ENCODE measurements at places on chromosomes 7 and 10. TPM values are rescaled to one million over a fixed set of nuclear protein-coding genes. Genes with fewer than 3 reads are reported as not detected.
A peak's percentile ranks its signal among the peaks of the same experiment; 100 is the strongest.

Gene WDR37
- 34.4 TPM for total RNA-seq

Gene SOSTDC1
- total RNA-seq = not detected

Gene GCK
- 0.30 TPM for total RNA-seq

- peaks cover 1% of the 10 kb centered on the region for H3K36me3 ChIP-seq
- no peak for DNase-seq
- H3K4me3 ChIP-seq = no peak overlapping the region
Observed at GRCh38 chr10:101280511-101280910, 51.2 kb upstream of the LBX1 start.

GRCh38 chr7:75604408-75604807, 112.3 kb downstream of the SPDYE5 start:
- H3K36me3 ChIP-seq = no peaks in the 10 kb centered on the region
- H3K27ac ChIP-seq = no peak overlapping the region
- H3K4me3 ChIP-seq = no peak overlapping the region
- DNase-seq = no peak
- H3K4me1 ChIP-seq = no peaks in the 10 kb centered on the region
- H3K27me3 ChIP-seq = peaks cover 2% of the 10 kb centered on the region

GRCh38 chr7:111094419-111094818, 3.5 kb downstream of the LRRN3 start:
- peak overlapping the region; percentile 99 for H3K4me3 ChIP-seq
- H3K36me3 ChIP-seq = peaks cover 70% of the 10 kb centered on the region
- H3K27ac ChIP-seq = peak overlapping the region; percentile 97
- no peaks in the 10 kb centered on the region for H3K27me3 ChIP-seq
- peaks cover 41% of the 10 kb centered on the region for H3K4me1 ChIP-seq

DNA sequence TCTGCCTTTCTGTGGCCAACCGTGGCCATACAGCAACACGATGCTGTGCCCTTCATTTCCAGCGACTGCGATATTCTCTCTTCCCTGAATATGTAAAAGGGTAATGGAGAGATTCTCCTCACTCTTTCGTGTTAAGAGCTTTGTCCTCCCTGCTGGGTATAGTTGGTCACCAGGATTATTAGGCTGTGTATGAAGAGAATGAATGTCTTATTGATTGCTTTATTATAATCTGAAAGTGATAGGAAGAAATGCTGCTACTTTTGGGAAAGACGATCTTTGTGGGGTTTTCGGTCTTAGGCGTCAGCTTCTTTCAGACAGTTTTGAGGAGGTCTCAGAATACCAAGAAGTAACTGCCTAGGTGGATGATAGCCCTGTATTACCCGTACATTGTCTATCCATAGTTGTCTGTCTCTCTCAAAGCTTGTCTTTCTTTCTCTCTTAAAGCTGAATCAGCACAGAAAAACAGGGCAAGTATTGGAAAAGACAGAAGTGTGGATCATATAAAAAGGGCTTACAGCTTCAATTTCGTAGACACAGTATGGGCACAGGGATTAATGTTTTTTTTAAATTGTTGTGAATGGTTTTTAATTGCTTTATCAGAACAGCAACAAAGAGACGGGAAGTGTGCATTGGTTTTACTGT, 1.2 kb downstream of the AHCYL2 start:
- H3K36me3 ChIP-seq = no peaks in the 10 kb centered on the region
- peak overlapping the region; percentile 85 for H3K27ac ChIP-seq
- H3K4me1 ChIP-seq = peaks cover 29% of the 10 kb centered on the region
- H3K4me3 ChIP-seq = peak overlapping the region; percentile 95
- DNase-seq = no peak

DNA sequence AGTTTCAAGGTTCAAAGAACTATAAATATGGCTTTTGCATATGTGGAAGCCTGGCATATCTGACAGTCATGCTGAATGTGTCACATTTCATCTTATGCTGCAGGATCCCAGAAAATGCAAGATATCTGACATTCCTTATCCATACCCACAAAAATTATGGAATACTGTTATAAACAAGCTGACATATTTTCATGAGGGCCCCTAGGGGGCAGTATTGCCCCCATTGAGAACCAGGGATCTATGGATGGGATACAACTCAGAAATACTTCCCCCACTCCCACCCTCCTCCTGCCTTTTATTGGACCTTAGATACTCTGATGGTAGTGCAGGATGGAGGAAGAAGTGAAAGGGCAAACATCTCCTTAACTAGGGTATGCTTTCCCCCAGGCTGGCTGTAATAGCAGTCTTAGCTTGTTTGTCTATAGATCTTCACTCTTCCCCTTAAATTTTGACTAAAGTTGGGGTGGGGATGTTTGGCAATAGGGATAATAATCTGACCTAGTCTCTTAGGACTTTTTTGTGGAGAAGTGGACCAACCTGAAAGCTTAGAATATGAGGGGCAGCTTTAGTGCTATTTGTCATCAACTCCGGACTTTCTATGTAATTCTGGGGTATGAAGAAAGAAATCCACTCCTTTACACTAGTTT, 3.5 kb upstream of the GNGT1 start:
- no peak for DNase-seq
- no peak overlapping the region for H3K4me3 ChIP-seq
- H3K4me1 ChIP-seq = no peaks in the 10 kb centered on the region
- peaks cover 18% of the 10 kb centered on the region for H3K27me3 ChIP-seq
- H3K36me3 ChIP-seq = no peaks in the 10 kb centered on the region

DNA sequence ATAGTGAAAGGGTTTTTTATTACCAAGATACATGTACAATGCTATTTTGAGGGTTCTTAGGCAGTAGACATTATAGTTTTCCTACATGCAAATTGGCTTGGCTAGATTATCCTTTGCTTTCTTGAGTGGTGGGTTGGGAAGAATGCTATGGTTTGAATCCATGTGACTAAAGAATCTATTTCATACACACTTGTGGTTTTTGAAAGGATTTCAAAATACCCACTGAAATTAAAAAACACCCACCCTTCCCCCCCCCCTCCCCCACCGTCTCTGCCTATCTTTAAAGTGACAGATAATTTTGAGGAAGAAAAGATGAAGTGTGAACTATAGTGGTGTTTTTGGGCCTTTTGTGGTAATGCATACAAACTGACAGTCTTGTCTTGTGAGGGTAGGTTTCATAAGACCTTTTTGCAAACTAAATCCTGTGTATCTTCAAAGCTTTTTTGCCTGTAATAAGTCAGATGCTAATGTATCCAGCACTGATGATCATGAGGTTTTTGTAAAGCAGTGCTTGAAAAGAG, 90.9 kb downstream of the TPST1 start:
- no peak for DNase-seq
- H3K27me3 ChIP-seq = no peaks in the 10 kb centered on the region
- H3K4me1 ChIP-seq = no peaks in the 10 kb centered on the region
- peaks cover 4% of the 10 kb centered on the region for H3K36me3 ChIP-seq
- H3K4me3 ChIP-seq = no peak overlapping the region

DNA sequence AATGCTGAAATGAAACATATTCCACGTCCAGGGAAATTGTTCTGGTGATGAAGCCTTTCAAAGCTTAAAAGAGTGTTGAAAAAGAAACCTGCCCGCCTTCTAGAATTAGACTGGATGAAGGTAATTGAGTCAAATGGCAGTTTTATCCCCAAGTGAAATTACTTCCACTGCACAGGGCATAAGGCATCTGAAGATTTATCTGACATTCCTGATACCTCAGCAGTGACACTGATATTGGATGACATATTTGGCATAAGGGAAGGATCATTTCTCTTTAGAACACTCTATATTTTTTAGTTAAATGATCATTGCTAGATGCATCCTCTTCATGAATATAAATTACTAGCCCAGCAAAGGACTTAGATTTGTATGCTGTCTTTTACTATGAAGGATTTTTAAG, 229.6 kb upstream of the TPK1 start:
- no peaks in the 10 kb centered on the region for H3K27me3 ChIP-seq
- H3K4me1 ChIP-seq = no peaks in the 10 kb centered on the region

GRCh38 chr7:1800902-1801301, 130.8 kb downstream of the ELFN1 start:
- H3K27me3 ChIP-seq = peaks cover 24% of the 10 kb centered on the region
- no peaks in the 10 kb centered on the region for H3K4me1 ChIP-seq
- no peak overlapping the region for H3K27ac ChIP-seq
- no peak for DNase-seq

DNA sequence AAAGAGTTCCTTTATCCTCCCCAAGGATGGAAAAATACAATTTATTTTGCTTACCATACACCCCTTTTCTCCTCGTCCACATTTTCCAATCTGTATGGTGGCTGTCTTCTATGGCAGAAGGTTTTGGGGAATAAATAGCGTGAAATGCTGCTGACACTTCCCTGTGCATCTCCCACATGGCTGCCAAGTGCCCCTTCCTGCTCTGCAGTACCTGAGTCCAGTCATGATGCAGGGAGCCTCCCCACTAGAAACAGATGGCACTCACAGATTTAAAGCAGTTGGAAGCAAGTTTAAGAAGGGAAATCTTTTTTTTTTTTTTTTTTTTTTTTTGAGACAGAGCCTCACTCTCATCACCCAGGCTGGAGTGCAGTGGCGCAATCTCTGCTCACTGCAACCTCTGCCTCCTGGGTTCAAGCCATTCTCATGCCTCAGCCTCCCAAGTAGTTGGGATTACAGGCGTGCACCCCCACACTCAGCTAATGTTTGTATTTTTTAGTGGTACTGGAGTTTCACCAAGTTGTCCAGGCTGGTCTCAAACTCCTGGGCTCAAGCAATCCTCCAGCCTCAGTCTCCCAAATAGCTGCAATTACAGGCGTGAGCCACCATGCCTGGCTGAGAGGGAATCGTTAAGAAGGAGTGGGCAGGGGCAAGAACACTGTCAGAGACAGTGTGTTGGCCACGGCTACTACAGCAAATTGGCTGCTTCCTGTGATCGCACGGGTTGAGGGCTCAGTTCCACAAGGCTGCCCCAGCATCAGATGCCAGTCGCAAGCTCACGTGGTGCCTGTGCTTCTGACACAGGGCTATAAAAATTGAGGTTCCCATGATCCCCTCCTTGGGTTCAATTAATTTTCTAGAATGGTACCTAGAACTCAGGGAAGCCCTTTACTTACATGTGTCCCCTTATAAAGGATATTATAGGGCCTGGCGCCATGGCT, 5.3 kb upstream of the PILRA start:
- no peak for DNase-seq
- no peaks in the 10 kb centered on the region for H3K27me3 ChIP-seq
- H3K36me3 ChIP-seq = peaks cover 19% of the 10 kb centered on the region
- peaks cover 36% of the 10 kb centered on the region for H3K4me1 ChIP-seq
- H3K4me3 ChIP-seq = no peak overlapping the region

DNA sequence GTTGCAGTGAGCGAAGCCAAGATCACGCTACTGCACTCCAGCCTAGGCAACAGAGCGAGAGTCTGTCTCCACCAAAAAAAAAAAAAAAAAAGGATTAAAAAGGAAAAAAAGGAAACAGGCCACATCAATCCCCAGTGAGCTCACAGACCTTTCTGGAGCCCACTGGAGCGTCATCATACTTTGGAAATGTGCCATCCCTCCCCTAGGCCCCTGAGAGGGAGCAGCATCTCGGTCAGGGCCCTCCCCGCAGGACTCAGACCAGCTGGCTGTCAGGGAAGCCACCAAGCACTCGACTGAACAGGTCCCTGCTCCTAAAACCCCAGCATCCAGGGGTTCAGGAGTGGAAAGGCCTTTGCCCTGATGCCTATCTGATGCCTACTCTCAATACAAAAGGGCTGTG, 97.9 kb upstream of the SH2B2 start:
- no peak for DNase-seq
- H3K4me3 ChIP-seq = no peak overlapping the region
- no peaks in the 10 kb centered on the region for H3K36me3 ChIP-seq
- peaks cover 1% of the 10 kb centered on the region for H3K4me1 ChIP-seq
- H3K27me3 ChIP-seq = no peaks in the 10 kb centered on the region

DNA sequence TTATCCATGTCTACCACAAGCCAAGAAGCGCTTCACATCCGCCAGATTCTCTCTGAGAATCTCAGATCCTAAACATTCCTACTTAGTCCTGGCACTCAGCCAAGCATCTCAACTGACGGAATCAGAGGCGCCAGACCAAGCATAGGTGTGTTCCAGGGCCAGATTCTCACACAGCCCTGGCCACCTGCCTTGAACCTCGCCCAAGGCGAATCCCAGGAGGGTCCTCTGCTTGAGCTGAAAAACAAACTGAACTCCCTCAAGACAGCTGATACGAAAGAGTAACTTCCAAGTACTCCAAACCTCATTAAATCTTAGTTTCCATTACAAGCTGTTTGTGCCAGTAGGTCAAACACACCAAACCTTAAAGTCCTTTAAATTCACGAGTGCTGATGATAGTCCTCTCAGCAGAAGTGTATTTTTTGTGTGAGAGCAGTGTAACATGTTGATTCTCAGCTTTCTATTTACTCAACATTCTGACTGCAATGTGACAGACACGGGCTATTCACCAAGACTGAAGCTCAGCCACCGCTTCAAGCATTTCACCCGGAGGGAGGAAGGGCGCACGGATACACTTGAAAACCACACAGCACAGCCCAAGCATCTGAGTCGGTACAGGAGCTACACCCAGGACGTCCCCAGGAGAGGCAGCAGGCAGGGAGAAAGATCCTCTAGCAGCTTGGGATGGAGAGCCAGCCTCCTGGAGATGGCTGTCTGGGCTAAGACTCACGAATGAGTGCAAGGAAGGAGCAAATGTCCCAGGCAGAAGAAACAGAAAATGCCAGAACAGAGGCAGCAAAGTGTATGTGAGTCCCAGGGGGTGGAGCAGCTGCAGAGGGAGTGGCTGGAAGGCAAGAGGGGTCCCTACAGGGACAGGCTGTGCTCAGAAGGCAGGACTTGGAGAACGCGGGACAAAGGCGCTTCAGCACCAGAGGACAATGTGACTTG, 6.0 kb downstream of the PARD3 start:
- H3K27ac ChIP-seq = no peak overlapping the region
- H3K36me3 ChIP-seq = no peaks in the 10 kb centered on the region
- H3K4me1 ChIP-seq = peaks cover 3% of the 10 kb centered on the region
- peaks cover 50% of the 10 kb centered on the region for H3K27me3 ChIP-seq

DNA sequence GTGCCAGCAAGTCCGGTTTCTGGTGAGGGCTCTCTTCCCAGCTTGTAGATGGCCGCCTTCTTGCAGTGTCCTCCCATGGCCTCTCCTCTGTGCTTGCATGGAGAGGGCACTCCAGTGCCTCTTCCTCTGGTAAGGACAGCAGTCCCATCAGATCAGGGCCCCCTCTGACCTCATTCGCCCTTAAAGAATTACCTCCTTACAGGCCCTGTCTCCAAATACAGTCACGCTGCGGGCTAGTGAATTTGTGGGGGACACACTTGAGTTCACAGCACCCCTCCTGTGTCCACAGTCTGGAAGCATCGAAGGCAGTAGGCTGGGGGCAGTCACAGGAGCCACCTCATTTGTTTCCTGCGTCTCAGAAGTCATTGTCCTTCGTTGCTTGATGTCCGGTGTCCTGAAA, 54.6 kb downstream of the LHPP start:
- no peaks in the 10 kb centered on the region for H3K27me3 ChIP-seq
- no peak for DNase-seq
- H3K4me1 ChIP-seq = peaks cover 1% of the 10 kb centered on the region
- H3K4me3 ChIP-seq = no peak overlapping the region

DNA sequence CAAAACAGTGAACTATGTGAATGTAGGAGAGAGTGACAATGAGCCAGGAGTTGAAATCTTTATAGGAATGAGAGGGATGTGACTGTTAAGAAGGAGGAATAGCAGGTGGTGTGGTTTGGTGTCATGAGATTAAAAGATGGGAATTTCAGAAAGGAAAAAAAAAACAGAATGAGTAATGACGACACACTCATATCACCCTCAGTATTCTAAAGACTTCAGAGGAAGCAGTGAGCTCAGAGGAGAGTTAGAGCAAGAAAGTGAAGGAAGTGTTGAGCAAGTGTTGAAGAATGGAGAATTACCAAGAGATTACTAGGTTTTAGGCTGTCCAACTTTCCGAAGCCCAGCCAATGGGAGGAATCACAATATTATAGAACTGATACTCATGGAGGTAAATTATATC, 220.5 kb upstream of the HGF start:
- no peak overlapping the region for H3K4me3 ChIP-seq
- no peaks in the 10 kb centered on the region for H3K36me3 ChIP-seq
- H3K27ac ChIP-seq = no peak overlapping the region
- H3K4me1 ChIP-seq = no peaks in the 10 kb centered on the region
- DNase-seq = no peak
